Stimulated activated CD8-positive, alpha-beta memory T cell treated with anti-CD3 and anti-CD28 coated beads, Interleukin-4, amount 100 ng/mL, for 48 hours (primary cell): ENCODE measurements at places on chromosomes 7 and 10.

DNA sequence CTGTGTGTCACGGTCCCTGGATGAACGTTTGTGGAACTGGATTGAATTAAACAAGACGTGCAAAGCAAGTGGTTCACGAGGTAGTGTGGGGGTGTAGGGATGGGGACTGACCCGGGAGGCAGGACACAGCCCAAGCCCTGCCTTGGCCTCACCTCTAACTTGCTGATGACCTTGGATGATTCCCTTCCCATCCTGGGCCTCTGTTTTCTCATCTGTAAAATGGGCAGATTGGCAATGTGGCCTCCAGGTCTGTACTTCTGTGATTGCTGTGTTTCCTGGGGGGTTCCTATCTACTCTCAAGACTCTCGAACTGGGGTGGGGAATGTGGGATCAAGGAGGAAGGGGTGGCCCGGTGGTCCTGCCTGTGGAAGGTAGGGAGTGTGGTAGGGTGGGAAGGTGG, 6.0 kb upstream of the PSMG3 start:
- DNase-seq: no peak

GRCh38 chr7:5210751-5211338, 20.8 kb downstream of the WIPI2 start:
- no peak for DNase-seq

- no peak for DNase-seq
Measured at GRCh38 chr7:131829947-131830558, 273.6 kb upstream of the PODXL start.

DNA sequence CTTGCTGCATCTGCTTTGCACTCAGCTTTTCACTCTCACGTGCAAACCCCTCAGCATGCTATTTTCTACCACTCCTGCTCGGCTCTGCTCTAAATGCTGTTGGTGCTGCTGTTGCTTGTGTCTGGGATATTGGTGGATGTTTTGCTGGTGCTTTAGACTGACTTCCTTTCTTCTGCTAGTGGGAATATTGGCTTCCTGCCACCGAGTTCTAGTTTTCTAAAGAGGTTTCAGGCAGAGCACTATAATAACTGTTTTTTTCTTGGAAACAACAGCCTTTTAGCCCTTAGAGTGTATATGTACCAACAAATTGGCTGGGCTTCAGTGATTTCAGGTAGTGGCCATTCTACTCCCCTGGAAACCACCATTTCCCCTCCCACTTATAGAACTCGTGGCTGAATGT, 27.8 kb downstream of the TMEM236 start:
- no peak for DNase-seq

GRCh38 chr7:100565133-100565571, 8.5 kb downstream of the SAP25 start:
- no peak for DNase-seq

- no peak for DNase-seq
Measured at GRCh38 chr7:30302656-30303311, 18.4 kb downstream of the ZNRF2 start.
